Sigmoid colon (tissue), 7 donors: ENCODE measurements at places on chromosomes 1 and 21. TPM values are rescaled to one million over a fixed set of nuclear protein-coding genes. Genes with fewer than 3 reads are reported as not detected.

DNA sequence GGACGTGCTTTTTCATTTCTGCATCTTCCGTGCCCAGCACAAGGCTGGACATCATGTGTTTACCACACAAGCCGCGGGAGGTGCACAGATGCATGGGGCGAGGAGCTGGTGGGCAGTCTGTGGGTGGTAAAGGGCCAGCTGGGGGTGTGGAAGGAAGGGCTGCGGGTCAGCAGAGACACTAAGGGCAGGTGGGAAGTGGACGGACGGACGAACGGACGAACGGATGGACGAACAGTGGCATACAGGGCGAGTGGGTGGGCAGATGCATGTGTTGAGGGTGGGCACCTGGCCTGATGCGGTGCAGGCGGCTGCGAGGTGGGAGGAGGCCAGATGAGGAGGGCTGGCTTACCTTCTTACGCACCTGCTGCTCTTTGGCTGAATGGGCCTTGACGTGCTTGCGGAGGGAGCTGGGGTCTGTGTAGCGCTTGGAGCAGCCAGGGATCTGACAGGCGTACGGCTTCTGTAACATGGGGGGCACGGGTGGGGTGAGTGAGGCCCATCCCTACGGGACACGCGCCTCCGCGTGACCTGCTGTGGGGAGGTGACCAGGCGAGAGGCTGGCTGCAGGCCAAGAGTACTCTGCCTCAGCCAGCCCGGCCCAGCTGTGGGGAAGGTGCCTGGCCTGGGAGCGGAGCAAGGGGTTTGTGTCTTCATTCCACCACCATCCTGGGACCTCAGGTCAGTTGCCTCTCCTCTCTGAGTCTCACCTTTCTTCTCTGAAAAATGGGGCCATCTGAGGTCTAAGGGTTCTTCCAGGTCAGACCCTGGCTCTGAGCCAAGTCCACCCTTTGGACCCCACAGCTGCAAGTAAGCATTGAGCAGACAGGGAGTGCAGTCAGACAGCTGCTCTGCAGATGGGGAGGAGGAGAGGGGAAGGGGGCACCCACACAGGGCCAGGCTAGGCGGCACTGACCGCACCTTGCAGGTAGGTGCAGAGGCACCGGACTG, 65.5 kb downstream of the DMRTB1 start:
- peak; percentile 76 for DNase-seq

DNA sequence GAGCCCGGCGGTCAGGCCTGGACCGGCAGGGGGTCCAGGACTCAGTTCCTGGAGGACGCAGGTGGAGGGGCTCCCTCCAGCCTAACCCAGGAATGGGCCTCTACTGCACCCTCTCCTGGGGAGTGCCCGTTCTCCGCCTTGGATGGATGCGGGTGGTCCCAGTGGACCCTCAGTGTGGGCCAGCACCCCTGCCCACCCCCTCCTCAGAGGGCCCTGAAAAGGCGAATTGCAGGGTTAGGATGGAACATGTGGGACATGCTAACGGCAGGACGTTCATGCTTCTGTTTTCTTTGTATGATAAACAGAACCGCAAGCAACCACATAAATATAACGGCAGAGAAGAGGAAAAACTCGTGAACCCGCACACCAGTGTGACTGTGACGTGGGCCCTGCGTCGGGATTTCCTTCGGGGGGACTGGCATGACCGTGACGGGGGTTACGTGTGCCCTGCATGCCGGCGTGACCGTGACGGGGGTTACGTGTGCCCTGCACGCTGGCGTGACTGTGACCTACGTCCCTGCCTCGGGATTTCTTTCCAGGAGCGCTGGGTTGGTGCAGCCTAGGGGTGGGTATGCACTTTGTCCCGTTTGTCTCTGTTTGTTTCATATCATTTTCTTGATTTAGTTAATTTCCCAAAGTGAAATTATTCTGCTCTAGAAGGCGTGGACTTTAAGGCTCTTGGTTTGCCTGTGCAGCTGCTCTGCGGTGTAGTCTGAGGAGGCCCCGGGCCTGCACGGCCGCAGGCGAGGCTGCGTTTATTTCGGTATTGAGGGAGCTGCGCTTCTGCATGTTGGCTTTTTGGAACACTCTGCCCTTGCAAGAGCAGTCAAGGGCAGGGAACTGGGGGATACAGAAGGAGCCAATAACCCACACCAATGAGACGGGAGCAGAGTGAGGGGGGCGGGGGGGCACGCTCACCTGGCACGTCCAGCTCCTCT, 3.1 kb downstream of the FTCD start:
- peak; percentile 43 for DNase-seq

DNA sequence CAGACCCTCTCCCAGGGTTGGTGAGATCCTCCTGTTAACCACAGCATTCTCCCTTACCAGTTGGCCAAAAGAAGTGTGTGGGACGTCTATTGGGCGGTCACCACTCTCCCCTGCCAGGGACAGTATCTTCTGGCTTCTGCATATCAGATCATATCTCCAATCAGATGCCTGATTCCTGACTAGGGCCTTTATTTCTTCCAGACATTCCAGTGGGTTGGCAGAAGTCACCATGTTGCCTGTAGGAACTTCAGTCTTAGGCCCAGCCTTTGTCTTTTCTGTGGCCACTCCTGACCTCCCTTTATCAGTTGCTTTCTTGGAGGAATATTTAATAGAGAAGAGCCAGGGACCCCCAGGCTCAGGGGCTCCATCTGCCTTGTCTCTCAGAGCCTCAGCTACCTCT, 130.4 kb upstream of the F3 start:
- no peak for DNase-seq

- DNase-seq, result no peak
These were observed 9.2 kb upstream of the UMODL1 start for GRCh38 chr21:42061986-42062235.

GRCh38 chr1:220431554-220432239, 96.2 kb upstream of the MARK1 start:
- no peak for DNase-seq

DNA sequence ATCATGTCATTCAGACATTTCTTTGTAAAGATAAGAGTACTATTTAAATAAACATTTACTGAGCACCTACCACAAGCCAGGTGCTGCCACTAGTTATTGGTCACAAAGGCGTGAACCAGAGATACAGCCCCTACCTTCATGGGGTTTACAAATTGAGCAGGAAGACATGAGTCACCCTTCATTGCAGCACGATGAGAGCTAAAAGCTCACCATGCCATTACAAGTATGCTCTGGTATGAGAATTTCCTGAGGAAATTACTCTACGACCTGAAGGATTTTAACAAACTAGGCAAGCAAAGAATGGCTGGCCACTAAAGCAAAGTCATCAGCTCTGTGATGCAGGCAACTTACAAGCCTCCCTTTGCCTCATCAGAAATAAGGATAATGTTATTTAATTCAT, 346.8 kb downstream of the BRINP2 start:
- DNase-seq, result no peak

DNA sequence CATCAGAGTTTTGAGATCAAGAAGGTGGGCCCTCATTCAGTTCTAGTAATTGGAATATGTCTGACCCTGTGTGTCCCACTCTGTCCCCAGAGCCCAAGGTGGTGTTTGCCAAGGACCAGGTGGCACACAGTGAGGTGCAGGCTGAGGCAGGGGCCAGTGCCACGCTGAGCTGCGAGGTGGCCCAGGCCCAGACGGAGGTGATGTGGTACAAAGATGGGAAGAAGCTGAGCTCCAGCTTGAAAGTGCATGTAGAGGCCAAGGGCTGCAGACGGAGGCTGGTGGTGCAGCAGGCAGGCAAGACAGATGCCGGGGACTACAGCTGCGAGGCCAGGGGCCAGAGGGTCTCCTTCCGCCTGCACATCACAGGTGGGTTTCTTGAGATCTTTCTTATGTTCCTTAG, 35.2 kb downstream of the OBSCN start:
- DNase-seq, result no peak

DNA sequence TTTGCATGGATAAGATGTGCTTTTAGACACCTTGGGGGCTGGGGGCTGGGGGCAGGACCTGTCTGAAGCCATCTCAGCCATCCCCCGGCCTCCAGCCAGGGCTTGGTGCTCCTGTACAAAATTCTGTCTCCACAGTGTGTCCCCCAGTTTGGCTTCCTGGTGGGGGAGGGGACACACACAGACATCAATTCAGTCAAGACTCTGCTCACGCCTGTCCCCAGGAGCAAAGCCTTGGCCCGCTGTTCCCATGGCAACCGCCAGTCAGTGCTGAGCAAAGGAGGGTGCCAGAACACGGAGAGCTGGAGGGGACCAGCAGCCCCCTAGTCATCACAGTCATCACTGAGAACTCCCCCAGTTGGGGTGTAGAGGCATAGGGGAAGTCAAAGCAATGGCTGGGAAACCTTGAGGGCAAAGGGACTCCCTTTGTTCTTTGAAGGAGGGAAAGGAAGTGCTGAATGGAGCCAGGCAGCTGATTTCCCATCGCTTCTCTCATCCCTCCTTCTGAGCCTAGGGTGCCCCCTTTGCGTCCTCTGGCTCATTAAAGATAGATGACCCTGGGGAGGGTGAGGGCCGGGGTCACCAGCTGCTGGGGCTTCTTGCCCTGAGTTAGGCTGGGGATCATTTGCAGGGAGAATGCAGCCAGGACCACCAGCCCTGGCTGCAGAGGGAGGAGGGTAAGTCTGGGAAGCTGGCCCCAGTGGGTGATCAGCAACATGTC, 134.9 kb upstream of the IPO9 start:
- DNase-seq, result no peak

DNA sequence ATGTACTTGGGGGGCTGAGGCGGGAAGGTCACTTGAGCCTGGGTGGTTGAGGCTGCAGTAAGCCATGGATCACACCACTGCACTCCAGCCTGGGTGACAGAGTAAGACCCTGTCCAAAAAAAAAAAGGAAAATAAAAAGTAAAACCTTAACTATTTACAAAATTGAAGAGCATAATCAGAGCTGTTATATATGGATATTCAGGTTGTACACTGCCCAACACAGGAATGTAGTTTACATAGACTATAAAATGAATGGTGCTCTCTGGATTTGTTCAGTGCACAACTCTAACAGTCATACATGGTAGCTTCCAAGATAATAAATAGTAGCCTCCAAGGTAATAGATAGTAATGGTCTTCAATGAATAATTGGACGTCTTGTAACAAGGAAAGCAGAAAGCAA, 22.6 kb upstream of the SRSF10 start:
- DNase-seq, result no peak

GRCh38 chr1:168135921-168136708, 615 bp downstream of the GPR161 start:
- peak; percentile 67 for DNase-seq

GRCh38 chr21:28229814-28230213, 762.9 kb downstream of the LTN1 start:
- DNase-seq, result no peak

DNA sequence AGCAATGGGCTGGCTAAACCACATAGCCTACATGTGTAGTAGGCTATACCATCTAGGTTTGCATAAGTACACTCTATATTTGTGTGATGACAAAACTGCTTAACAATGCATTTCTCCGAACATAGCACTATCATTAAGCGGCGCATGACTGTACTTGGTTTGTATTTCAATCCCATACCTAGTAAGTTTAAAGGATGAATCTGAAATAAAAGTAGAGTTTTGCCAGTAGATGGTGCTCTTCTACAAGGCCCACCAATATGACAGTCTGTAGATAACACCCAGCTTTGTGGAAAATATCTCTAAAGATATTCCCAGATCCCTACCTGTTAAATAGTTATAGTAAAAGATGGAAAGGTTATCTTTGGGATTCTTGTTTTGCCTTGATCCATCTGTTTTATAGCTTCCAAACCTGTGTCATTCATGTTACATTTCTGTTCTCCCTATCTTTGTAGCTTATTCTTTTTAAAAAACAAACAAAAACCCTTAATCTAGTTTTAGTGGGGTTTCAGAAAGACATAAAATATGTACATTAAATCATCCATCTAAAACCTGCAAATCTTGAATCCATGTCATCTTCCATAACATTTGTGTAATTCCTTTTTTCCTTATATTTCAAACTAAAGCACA, 33.9 kb upstream of the ASPM start:
- no peak for DNase-seq

DNA sequence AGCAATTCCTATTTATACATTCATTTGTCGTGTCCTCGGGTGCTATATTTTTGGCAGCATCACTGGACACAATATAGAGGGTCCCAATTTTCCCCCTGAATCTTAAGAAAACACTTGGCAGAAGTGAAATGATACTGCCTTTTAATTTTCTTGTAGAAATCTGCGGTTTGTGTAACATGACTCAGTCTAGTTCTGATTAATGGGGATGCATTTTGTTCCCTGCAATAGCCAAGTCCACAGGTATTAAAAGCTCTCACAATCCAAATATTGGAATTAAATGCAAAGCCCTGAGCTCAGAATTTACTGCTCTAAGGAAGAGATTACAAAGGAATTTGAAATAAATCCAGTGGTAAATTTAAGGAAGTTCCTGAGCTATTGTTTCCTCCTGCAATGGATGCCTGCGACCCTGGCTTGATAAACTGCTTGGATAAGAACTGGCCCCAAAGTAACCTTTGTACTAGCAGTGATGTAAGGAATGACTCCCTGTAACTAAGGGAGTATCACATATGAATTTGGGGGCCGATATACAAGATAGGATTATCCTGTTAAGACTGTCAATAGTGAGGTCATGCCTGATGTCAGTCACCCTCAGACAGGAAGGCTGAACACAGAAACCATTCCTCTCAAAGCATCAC, 349.7 kb upstream of the C1orf87 start:
- no peak for DNase-seq

DNA sequence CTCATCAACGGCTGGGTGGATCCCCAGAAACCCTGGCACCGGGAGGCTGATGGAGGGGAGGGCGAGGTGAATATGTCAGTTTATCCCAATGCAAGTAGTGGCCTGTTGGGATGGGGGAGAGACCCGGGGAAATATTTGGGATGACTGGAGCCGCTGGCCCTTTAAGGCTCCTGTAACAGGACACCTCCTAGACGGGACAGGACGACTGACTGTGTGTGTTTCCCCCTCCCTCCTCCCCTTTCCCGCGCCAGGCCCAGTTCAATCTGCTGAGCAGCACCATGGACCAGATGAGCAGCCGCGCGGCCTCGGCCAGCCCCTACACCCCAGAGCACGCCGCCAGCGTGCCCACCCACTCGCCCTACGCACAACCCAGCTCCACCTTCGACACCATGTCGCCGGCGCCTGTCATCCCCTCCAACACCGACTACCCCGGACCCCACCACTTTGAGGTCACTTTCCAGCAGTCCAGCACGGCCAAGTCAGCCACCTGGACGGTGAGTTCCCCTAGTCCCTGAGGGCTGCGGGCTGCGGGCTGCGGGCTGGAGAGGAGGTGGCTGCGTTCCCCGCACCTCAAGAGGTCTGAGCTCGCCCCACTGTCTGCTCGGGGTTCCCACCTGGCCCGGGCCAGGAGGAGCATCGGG, 44.8 kb upstream of the CCDC27 start:
- no peak for DNase-seq

GRCh38 chr1:41647221-41648135, 163.0 kb upstream of the EDN2 start:
- DNase-seq, result no peak

Gene ST6GALNAC5
- 6.4 TPM for total RNA-seq

Gene FCAMR
- not detected for total RNA-seq

Gene GNL2
- 28.5 TPM for total RNA-seq

Gene C1QC
- total RNA-seq, result 209 TPM

Gene KRTAP11-1
- not detected for total RNA-seq

Gene PFDN2
- total RNA-seq, result 63.4 TPM

Gene SPRR2B
- not detected for total RNA-seq

Gene GPR52
- 1.5 TPM for total RNA-seq

Gene CA14
- 1.4 TPM for total RNA-seq

Gene AQP10
- not detected for total RNA-seq
